ENCODE measurements at places on chromosomes 4 and X.

- DNase-seq: no peak
These were observed 1138.4 kb downstream of the PCDH19 start for GRCh38 chrX:99271641-99272040.

DNA sequence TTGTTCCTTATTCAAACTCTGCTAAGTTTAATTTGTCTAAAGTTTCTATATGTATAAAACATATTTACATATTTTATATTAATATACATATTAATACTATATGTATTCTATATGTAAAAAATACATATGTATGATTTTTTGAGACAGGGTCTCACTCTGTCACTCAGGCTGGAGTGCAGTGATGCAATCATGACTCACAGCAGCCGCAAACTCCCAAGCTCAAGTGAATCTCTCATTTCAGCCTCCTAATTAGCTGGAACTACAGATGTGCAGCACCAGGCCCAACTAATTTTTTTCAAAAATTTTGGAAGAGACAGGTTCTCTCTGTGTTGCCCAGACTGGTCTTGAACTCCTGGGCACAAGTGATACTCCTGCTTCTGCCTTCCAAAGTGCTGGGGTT is 684.9 kb downstream of the TRAM1L1 start:
- DNase-seq: peak; percentile 8

- no peak for DNase-seq
These were observed 73.4 kb upstream of the ARHGAP36 start for GRCh38 chrX:130984782-130985181.

DNA sequence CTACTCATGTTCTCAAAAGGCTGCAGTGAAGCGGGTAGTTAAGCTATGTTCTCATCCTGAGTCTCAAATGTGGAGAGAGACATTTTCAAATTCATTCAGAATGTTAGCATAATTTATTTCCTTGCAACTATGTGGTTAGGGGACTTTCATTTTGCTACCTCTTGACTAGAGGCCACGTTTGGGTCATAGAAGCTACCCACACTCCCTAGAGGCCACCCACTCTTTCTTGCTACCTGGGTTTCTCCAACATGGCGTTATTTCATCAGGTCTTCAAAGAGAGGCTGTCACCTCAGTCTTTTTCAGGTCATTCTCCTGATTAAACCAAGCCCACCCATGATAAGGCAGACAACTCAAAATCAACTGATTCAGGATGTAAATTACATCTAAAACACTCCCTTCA is 34.3 kb upstream of the NLGN4X start:
- no peak for DNase-seq

- peak; percentile 54 for DNase-seq
These were observed 128.5 kb downstream of the PRSS12 start for GRCh38 chr4:118224243-118224829.

DNA sequence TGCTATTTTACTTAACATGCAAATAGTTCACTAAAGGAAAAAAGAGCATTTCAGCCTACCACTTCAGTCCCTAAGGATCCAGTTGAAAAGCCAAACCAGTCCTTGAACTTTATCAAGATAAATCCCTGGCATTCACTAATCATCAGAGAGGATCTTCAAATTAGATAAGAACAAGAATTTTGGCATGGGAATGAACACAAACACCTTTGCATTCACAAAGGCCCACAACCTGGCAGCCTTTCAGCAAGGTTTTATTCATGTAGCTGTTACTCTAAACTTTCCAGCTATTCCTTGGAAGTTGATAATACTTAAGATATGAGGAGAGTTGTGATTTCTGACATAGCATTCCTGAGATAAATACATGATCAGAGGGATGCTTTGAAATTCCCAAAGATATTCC is 193.4 kb downstream of the LRBA start:
- DNase-seq: no peak

DNA sequence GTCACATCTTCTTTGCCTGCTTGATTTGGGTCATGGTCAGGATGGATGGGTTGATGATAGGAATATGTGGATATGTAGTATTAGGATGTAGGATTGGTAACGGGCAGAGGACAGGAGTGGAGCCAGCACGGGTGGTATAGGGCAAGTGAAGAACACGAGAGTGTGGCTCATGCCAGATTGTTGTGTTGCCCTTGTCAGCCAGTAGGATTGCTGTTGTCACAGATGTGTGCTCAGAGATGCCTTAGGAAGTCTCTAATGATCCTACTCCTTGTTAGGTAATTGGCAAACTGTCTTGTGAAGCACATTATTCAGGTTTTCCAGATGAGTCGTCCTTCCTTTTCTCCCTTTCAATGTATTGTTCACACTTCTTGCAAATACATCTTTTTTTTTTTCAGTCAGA is 5.5 kb downstream of the ATP10D start:
- DNase-seq: no peak

DNA sequence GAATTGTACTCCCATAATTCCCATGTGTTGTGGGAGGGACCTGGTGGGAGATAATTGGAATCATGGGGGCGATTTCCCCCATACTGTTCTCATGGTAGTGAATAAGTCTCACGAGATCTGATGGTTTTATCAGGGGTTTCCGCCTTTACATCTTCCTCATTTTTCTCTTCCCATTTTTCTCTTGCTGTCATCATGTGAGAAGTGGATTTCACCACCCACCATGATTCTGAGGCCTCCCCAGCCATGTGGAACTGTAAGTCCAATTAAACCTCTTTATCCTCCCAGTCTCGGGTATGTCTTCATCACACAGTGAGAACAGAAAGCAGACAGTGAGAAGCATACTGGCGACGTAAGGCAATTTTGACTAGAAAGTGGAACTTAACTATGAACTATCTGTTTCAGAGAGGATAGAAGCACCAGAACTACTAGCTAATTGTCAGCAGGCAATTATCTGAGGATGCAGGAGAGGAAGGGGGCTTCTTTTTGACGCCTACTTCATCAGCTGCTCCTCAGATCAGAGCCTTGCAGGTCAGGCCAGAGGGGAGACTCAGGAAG is 8.5 kb upstream of the GPR50 start:
- DNase-seq: no peak

DNA sequence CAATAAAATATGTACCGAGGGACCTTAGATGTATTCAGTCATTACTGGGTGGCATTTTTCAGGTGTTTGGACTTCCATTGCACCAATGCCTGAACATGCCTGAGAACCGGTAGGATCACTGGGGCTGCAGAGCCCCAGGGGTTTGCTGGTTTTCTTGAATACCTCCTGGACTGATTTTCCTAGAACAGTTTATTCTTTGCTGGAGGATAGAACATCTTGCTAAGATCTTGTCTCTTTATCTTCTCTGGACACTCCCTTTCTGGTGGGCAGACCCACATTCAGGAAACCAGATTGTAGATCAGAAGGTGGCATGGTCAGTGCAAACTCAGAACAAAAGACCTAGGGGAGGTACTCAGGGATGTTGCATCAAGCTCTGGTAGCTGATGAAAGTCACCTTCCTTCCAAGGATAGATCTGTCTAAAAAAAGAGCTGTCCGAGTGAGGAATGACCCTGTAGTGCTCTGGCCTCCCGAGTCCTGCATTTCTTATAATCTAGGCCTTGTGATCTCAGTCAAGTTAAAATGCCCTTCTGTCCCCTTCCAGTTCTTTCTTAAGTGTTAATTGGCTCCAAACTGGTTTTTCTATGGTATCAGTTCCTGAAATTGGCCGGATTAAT is 84.8 kb downstream of the CLDN34 start:
- DNase-seq: no peak

- DNase-seq: no peak
These were observed 8.3 kb upstream of the BCOR start for GRCh38 chrX:40105835-40106675.

DNA sequence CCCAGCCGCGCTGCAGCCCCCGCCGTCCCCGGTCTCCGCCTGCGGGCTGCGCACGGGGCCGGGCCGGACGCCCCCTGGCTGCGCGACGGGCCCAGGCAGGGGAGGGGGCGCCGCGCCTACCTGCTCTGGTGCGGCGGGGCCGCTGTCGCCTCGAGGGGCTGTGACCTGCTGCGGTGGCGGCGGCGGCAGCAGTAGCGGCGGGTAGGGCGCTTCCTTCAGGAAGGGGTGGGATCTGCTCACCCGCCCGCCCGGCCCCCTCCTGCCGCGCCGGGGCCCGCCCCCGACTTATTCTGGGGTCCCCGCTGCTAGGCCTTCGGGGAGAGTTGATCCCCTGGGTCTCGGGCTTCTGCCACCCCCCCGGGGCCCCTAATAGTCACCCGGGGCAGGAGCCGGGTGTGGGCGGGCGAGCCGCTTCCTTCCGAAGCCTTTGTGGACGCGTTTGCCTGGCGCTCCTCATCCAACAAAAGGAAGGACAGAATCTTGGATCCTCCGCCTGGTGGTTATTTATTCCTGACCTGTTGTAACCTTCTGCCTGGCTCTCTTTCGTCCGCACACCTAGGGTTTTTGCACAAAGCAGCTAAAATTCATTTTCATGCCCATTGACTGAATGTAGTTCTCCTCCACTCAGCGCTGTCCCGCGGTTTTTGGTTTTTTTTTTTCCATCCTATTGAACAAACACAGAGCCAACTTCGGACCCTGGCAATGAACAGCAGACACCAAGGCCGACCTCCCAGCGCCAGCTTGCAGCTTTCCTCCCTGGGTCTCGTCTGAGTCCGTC is at the start of gene TMEM150C:
TSS of gene TMEM150C (minus strand) at position 203 of the 778 bp plus-strand sequence. CDS start 57,331 bp downstream, outside the sequence.
- DNase-seq: no peak

DNA sequence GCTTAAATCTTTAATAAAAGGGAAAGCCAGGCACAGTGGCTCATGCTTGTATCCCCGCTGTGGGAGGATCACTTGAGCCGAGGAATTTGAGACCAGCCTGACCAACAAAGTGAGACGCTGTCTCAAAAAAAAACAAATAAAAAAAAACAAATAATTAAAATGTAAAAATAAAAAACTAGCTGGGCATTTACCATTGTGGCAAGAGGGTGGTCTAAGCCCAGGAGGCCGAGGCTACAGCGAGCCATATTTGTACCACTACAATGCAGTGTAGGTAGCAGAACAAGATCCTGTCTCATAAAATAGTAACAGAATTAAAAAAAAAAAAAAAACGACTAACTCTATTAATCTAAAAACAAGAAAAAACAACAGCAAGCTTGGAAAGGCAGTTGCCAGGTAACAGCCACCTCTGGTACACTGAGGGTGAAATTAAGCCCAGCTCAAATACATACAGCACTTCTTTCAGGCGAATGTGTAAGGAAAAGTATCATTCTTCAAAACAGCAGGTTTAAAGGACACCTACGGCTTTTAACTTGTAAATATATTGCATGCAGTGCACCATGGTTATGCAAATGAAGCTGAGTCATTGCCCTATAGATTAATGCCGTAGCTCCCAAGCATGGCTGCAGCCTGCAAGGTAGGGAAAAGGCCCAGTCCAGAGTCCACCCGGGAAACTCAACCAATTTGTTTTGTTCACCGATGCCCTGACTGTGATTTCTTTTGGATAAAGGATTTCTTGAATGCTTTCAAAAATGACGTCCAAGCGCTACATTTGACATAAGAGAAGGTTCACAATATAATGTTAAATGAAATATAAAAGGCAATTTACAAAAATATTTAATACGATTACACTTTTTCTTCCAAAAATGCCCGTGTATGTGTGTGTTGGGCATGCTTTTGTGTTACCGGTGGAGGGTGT is 14.5 kb upstream of the TXLNG start:
- peak; percentile 66 for DNase-seq

- no peak for DNase-seq
These were observed 8.3 kb downstream of the GAB3 start for GRCh38 chrX:154742613-154743012.

GRCh38 chrX:19121898-19122640 is at the start of gene ADGRG2:
Gene ADGRG2 (minus strand): TSS chrX:19122468. CDS start chrX:19068834, 53,634 bp downstream.
- DNase-seq: peak; percentile 0

DNA sequence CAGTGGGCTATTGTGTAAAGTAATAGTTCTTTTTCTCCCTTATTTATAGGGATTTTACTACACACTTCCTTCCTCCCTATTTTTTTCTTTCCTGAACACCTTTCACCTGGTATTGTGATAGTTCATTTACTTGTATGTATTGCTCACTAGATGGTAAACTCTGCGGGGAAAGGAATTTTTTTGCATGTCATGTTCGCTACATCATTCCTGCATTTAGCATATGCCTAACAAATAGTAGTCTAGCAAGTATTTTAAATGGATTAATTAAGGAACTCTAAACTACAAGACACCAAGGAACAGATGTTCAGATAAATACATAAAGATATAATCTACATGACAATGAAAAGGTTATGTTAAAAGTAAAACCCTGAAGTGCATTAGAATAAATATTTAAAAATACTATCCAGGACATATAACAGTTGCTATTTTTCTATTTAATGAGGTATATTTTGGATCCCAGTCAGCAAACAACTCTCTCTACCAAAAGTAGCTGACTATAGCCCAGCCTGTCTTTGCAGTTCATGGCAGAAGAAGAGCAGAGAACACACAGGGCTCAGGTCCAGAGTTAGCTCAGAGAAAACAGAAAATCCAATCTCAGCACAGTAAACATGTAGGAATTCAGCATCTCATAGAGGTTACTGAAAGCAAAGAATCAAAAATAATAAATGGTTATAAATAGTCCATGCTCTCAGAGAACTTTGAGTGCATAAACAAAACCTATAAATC is 87.8 kb downstream of the PACRGL start:
- no peak for DNase-seq

GRCh38 chrX:17170973-17171372 is 204.0 kb upstream of the NHS start:
- DNase-seq: no peak

- no peak for DNase-seq
These were observed 7.2 kb downstream of the TCEAL3 start for GRCh38 chrX:103614999-103615398.

DNA sequence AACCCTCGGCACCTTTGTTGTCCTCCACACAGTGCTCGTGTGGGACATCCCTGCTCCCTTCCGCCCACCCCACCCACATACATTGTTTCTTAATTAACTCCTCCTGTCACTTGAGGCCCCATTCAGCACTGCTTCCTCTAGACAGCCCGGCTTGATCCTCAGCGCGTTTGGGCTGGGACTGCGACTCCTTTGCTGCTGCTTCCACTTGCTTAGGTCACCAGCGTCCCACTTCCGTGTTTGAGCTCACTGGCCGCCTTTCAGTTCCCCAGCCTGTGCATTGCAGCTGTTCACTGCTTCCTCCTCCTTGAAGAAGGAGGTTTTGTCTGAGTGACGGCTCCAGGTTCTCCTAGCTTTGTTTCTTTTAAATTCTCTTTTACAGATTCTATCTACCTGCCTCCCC is 16.1 kb downstream of the RNF4 start:
- no peak for DNase-seq

- no peak for DNase-seq
These were observed 123.8 kb downstream of the RPS6KA6 start for GRCh38 chrX:84064164-84064563.

DNA sequence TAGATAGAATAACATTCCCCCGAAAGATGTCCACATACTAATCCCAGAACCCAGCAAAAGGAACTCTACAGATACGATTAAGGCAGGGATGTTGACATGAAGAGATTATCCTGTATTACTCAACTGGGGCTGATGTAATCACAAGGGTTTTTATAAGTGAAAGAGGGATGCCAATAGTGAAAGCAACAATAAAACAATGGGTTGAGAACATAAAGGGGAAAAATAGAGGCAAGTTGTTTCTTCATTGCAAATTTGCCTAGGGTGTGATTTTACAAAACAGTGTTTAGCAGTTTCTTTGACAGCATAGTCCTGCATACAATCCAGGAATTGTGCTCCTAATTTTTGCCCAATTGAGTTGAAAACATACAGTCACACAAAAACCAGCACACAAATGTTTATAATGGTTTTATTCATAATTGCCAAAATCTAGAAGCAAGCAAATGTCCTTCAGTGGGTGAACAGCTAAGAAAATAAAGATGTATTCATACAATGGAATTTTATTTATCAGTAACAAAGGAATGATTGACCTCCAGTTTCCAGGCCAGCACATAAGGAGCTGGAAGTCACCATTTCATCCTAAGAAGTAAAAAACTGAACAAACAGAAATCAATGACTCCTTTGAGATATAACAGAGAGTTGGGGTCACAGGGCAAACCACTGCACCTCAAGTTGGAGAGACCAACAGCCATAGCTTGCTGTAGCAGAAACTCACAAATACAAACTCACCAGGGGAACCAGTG is 107.2 kb downstream of the CENPC start:
- peak; percentile 51 for DNase-seq
